ENCODE measurements at places on chromosomes 13 and 19.

- no peak for DNase-seq
These were observed 1.4 kb upstream of the ERFL start for GRCh38 chr19:41929536-41930071.

- no peak for DNase-seq
These were observed 28.0 kb downstream of the ZNF175 start for GRCh38 chr19:51599084-51599483.

DNA sequence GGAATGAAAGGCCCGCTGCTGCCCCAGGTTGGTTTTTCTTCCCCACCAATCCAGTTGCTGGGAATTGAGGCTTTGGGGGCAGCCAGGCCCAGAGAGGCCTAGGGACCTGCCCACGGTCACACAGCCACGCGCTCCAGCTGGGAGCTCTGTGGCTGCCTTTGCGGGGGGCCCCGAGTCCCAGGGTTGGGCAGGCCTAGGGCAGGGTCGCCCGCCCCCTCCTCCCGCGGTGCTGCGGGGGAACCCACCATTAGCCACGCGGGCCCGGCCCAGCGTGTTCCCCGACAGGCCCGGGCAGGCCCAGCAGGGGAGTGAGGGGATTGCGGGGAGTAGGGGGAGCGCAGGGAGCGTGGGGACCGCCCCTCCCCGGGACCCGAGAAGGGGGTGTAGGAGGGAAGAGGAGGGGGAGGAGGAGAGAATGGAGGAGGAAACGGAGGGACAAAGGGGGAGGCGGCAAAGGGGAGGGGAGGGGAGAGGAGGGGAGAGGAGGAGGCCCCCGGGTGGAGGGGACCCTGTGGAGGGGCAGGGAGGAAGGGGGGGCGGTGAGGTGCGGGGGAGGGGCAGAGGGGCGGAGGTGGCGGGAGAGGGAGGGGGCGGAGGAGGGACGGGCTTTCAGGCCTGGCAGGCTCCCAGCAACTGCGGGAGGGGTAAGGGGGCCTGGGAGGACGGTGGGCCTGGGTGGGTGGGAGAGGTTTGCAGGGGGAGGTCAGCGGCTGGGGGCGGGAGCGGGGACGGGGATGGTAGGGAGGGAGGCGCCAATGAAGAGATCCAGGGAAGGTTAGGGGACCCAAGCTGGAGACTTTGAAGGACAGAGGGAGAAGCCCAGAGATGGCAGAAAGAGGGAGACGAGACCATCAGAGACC, 12.9 kb upstream of the TLE2 start:
- no peak for DNase-seq

DNA sequence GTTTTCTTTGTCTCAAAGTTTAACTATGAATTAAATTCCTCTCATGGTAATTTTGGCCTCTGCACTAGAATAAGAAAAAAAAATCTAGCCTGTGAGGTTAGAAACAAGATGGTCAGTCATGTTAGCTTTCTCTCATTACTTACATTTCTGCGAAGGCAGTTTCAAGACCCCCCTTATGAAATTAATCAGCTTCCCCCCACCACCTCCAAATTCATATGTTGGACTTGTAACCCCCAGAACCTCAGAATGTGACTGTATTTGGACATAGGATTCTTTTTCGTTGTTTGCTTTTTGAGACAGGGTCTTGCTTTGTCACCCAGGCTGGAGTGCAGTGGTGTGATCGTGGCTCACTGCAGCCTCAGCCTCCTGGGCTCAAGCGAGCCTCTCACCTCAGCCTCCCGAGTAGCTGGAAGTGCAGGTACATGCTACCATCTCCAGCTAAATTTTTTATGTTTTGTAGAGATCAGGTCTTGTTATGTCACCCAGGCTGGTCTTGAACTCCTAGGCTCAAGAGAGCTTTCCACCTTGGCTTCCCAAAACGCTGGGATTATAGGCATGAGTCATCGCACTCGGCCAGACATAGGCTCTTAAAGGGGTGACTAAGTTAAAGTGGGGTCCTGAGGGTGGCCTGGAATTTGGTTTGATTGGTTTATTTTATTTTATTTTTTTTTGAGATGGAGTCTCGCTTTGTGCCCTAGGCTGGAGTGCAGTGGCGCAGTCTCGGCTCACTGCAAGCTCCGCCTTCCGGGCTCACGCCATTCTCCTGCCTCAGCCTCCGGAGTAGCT, 1.4 kb downstream of the PLA2G4C start:
- no peak for DNase-seq

GRCh38 chr13:81872581-81872980, 1531.7 kb upstream of the SPRY2 start:
- no peak for DNase-seq

DNA sequence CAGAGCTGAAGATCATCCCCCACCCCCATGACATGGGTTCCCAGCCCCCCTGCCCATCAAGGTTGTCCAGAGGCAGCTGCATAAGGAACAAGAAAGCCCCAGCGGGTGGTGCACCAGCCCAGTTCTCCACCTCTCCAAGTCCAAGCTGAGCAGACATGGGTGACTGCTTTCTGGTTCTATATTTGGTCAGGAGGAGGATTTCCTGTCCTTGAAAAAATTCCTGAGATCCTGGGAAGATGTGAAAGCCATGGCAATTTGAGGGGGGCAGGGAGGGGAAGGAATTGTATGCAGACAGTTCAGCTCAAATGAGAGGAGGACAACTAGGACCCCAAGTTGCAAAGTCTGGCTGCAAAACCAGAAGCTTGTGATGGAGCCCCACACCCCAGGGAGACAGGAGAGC, 55.4 kb upstream of the ADGRE5 start:
- DNase-seq = no peak

DNA sequence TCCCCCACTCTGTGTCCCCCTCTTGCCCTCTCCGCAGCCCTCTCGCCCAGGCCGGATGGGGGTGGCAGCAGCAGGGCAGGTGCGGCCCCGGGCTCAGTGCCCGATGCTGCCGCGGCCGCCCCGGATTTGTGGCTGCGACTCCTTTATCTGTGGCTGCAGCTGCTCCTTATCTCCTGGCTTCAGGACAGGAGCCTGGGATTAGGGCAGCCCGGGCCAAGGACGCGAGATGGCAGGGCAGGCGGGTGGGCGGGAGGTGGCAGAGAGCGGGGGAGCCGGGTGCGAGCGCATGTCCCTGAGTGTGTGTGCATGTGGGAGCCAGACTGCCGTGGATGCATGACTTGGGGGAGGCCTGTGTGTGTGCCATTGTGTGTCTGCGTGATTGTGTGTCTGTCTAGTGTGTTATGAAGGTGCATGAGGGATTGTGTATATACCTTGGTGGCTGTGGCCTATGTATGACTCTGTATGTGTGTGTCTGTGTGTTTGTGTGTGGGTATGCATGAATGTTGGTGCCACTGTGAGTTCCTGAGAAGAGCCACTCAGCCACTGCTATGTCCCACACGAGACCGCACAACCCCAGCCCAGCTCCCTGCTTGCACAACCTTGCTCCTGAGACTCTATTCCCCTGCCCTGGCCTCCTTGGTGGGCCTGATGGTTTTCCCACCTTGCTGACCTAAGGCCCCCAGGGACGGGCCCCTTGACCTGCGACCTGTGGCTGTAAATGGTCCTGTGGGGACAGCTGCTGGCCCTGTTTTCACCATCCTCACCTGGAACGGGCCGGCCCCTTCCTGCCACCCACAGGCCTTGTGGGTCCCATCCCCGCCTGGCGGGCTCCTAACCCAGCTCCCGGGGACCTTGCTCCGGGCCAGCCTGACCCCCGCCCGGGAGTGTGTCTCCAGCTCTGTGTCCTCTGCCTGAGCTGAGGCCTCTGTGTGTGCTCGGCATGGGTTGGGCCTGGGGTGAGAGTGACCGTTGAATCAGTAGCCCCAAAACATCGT, 5.3 kb upstream of the NRTN start:
- DNase-seq = peak; percentile 73

- no peak for DNase-seq
These were observed 80.0 kb upstream of the TM9SF2 start for GRCh38 chr13:99421271-99421670.

GRCh38 chr19:4987692-4988370, 18.9 kb downstream of the KDM4B start:
- no peak for DNase-seq

GRCh38 chr13:112928020-112928971, 40.7 kb upstream of the MCF2L start:
- DNase-seq = no peak

- no peak for DNase-seq
These were observed 2.4 kb downstream of the DHX34 start for GRCh38 chr19:47351548-47351947.

GRCh38 chr13:112506046-112506445, 81.9 kb downstream of the TUBGCP3 start:
- no peak for DNase-seq

GRCh38 chr13:108963846-108964600, 334.6 kb downstream of the MYO16 start:
- no peak for DNase-seq

DNA sequence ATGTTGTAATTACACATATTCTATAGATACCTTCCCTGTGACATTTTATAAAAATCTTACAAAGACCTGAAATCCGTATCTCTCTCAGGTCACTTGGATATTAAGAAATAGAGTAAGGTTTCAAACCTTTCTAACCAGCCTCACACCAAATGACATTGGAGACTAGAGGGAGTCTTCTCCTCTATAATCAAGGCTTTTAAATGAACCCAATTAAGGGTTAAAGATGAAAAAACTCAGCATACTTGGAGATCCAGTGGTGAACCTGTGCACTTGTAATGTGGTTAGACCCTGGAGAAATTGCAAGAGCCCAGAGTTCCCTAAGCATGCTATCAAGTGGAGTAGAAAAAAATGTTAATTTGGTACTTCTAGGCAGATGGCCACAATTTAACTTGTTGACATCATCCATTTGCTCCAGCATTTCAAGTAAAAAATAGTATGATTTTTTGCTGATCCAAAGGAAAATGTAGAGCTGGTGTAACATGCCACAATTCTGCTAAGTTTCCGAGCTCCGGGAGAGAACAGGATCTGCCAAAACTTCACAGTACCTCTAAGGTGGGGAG, 554.1 kb upstream of the MIR17HG start:
- DNase-seq = no peak

- DNase-seq = no peak
These were observed 2.4 kb downstream of the FOSB start for GRCh38 chr19:45469945-45470761.

DNA sequence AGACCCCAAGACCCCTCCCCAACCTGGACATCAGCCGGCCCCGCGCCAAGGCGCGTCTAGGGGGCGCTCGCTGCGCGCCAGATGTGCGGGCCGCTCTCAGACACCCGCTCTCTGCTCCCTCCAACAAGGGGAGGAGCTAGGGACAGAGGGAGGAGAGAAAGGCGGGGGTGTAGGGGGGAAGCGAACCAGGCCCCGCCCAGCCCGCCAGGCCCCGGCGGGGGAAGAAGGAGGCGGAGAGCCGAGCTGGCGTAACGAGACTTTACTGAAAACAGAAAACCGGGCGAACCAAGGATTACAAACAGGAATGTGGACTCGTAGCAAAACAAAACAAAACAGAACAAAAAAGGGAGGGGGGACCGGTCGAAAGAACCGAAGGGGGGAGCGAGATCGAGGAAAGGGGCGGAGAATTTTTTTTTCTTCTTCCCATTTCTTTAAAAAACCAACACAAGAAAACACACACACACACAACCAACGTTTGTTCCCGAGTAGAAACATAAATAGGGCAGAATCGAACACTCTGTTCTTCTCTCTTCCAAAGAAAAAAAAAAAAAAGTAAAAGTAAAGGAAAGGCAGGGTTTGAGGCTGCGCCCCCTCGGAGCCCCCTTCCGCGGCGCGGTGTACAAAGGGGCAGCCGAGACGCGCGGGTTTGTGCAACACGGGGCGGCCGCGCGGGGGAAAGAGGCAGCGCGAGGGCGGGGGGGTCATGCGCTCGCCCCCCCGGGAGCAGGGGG, 1.7 kb downstream of the JUND start:
- peak; percentile 93 for DNase-seq

GRCh38 chr13:101946401-101946800, 455.4 kb downstream of the FGF14 start:
- no peak for DNase-seq

DNA sequence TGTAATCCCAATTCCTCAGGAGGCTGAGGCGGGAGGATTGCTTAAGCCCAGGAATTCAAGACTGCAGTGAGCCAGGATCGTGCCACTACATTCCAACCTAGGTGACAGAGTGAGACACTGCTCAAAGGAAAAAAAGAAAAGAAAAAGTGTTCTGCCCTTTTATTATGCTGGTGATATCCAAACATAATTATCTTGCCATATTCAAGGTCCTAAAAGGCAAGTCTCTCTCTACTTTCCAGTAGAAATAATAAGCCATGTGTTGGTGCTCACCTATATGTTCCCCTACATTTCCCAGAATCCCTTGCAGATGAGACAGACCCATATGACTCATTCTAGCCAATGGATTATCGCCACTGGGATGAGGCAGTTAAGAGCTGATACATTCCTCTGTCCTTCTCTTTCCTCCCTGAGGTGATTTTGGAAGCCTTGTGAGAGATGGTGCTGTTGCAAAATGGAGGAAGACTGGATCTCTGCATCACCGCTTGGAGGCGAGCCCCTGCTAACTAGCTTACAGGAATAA, 58.3 kb upstream of the MRI1 start:
- no peak for DNase-seq

- no peak for DNase-seq
These were observed 30.3 kb downstream of the DHX34 start for GRCh38 chr19:47379381-47379938.

- DNase-seq = no peak
These were observed 8.7 kb downstream of the EML2 start for GRCh38 chr19:45630463-45630862.

- no peak for DNase-seq
These were observed 412 bp downstream of the ZNF528 start for GRCh38 chr19:52398081-52398441.

- DNase-seq = no peak
These were observed 446.9 kb downstream of the COG6 start for GRCh38 chr13:40102360-40102727.

DNA sequence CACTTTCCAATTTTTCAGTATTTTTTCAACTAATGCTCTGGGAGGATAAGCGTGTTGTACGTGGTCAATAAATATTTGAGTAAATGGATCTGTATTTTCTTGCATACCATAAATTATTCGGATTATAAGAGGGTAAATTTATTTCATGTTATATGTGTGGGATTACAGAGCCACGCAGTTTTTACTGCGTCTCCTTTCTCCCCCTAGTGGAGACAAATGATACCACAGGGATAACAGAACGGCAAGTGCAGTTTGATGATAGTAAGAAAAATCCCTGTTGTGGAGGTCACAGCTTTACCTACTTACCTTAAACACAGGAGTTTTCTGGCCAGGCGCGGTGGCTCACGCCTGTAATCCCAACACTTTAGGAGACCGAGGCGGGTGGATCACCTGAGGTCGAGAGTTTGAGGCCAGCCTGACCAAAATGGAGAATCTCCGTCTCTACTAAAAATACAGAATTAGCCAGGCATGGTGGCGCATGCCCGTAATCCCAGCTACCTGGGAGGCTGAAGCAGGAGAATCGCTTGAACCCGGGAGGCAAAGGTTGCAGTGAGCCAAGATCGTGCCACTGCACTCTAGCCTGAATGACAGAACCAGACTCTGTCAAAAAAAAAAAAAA, 16.8 kb downstream of the MBD3L2B start:
- no peak for DNase-seq

Measured in Right ventricle myocardium superior (tissue), 1 donor.